ENCODE measurements at places on chromosomes 11 and 22. TPM values are rescaled to one million over a fixed set of nuclear protein-coding genes. Genes with fewer than 3 reads are reported as not detected.

DNA sequence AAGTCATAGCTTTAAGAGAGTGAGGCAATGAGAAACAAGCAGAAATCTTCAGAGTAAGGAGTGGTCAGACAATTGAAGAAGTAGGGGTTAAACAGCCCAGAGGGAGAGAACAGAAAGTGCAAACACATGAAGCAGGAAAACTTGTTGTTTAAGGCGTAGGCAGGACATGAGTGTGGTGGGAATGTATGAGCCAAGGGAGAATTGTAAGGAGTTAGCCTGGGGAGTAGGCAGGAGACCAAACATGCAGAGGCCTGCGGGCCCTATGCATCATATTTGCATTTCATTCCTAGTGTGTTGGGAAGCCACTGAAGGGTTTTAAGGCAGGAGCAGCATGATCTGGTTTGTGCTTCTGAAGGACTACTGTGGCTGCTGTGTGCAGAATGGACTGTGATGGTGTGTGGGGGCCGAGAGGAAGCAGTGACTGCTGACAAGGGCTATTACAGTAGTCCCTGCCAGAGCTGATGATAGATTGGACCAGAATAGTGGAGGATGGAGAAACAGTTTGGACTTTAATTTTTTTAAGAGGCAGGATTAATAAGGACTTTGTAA, 179.9 kb upstream of the C11orf87 start:
- H3K36me3 ChIP-seq, result no peaks in the 10 kb centered on the region
- H3K4me3 ChIP-seq, result no peak overlapping the region
- no peak for DNase-seq
- no peak overlapping the region for H3K27ac ChIP-seq
- H3K27me3 ChIP-seq, result no peaks in the 10 kb centered on the region
- H3K4me1 ChIP-seq, result no peaks in the 10 kb centered on the region

- peaks cover 74% of the 10 kb centered on the region for H3K4me1 ChIP-seq
- no peak for DNase-seq
- H3K4me3 ChIP-seq, result peak overlapping the region; percentile 63
- peak overlapping the region; percentile 90 for H3K27ac ChIP-seq
- H3K27me3 ChIP-seq, result no peaks in the 10 kb centered on the region
Observed at GRCh38 chr11:72951888-72952287, 137.7 kb downstream of the ATG16L2 start.

Gene PATE4
- total RNA-seq, result not detected

GRCh38 chr22:49959782-49960158, 802 bp upstream of the PIM3 start:
- H3K4me1 ChIP-seq, result peaks cover 33% of the 10 kb centered on the region
- no peaks in the 10 kb centered on the region for H3K27me3 ChIP-seq
- H3K36me3 ChIP-seq, result peaks cover 28% of the 10 kb centered on the region
- H3K4me3 ChIP-seq, result peak overlapping the region; percentile 79
- no peak for DNase-seq
- H3K27ac ChIP-seq, result peak overlapping the region; percentile 77

Gene SMIM35
- total RNA-seq, result 1.9 TPM

Gene RASD2
- not detected for total RNA-seq

DNA sequence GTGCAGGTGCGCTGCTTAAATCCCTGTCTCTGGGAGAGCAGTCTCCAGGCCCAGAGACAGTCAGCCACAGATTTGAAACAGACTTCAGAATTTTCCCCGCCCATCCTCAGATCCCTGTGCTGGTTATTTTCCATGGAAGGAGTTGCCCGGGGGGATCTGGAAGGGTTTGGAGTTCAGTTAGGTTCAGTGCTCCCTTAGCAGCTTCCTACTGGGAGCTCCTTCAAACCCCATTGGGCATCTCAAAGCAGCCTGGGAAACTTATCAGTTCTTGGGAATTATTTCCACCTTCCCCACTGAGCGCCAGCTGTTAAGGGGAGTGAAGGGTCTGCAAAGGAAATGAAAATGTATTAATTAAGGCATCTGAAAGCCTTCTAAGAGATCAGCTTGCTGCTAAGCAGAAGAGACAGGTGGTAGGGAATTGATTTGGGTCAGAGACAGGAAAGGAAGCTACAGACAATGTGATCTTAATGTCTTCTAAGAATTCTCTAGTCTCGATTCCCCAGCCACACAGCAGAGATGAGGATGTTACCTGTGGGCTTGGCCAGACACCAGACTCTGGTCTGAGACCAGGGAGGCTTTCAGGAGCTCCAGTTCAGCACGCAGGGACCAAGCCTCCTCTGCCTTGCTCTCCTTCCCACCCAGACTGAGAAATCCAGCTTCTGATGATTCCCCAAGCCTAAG, 106.2 kb upstream of the TBCEL start:
- no peak for DNase-seq
- no peaks in the 10 kb centered on the region for H3K4me1 ChIP-seq
- no peak overlapping the region for H3K27ac ChIP-seq

DNA sequence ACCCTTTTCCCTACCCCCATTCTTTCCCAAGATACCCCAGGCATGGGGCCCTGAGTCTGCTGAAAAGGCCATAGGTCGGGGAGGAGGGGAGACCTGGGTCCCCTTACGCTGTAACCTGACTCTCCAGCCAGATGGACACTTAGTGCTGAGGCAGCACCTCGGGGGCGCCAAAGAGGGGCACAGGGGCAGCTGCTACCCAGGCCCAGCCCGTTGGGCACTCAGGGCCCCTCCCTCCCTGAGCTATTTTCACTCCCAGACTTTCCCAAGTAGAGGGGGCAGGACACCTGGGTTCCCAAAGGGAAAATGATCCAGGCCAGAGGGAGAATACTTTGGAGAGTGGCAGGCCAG, 933 bp downstream of the ACTN3 start:
- no peak for DNase-seq
- no peak overlapping the region for H3K27ac ChIP-seq
- H3K4me3 ChIP-seq, result peak overlapping the region; percentile 15
- peaks cover 8% of the 10 kb centered on the region for H3K36me3 ChIP-seq
- H3K27me3 ChIP-seq, result no peaks in the 10 kb centered on the region
- H3K4me1 ChIP-seq, result peaks cover 30% of the 10 kb centered on the region

GRCh38 chr11:2688381-2689231, 11.2 kb downstream of the KCNQ1OT1 start:
- H3K27me3 ChIP-seq, result no peaks in the 10 kb centered on the region
- peaks cover 8% of the 10 kb centered on the region for H3K36me3 ChIP-seq
- DNase-seq, result no peak

DNA sequence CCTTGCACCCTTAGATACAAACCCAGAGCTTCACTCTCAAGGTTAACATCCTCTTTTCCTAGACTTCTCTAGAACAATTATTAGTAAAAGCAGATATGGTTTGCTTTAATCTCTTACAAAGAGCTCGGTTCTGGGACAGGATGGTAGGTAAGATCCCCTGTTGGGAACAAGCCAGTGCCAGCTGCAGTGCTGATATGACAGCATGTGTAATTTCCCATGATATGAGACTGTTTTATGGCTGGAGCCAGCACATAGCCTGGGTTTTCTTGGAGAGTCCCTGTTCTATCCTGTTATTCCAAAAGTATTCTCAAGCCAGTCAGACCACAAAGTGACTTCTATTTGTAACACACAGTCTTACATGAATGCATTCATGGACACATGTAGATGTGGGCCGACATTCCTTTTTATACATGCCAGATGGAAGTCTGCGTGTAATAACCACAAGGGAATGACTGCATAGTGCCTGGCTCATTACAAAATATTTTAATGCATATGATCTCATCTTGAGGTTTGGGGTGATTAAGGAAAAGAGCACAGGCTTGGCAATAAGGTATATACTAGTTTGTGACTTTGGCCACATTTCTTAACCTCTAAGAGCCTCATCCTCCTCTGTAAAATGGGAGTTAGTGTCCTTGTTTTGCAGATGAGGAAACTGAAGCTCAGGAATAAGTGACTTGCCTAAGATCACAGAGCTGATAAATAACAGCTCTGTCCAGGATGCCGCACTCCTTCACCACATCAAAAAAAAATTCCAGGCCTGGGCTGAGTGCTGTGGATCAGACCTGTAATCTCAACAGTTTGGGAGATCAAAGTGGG, 21.8 kb downstream of the CLMP start:
- H3K36me3 ChIP-seq, result no peaks in the 10 kb centered on the region
- H3K4me1 ChIP-seq, result no peaks in the 10 kb centered on the region
- no peak overlapping the region for H3K27ac ChIP-seq
- peaks cover 4% of the 10 kb centered on the region for H3K27me3 ChIP-seq
- no peak overlapping the region for H3K4me3 ChIP-seq

Gene OR10A2
- total RNA-seq, result not detected

GRCh38 chr11:46265764-46266163, 11.7 kb upstream of the CREB3L1 start:
- peaks cover 19% of the 10 kb centered on the region for H3K27me3 ChIP-seq
- H3K4me1 ChIP-seq, result no peaks in the 10 kb centered on the region
- H3K4me3 ChIP-seq, result no peak overlapping the region
- no peak for DNase-seq

DNA sequence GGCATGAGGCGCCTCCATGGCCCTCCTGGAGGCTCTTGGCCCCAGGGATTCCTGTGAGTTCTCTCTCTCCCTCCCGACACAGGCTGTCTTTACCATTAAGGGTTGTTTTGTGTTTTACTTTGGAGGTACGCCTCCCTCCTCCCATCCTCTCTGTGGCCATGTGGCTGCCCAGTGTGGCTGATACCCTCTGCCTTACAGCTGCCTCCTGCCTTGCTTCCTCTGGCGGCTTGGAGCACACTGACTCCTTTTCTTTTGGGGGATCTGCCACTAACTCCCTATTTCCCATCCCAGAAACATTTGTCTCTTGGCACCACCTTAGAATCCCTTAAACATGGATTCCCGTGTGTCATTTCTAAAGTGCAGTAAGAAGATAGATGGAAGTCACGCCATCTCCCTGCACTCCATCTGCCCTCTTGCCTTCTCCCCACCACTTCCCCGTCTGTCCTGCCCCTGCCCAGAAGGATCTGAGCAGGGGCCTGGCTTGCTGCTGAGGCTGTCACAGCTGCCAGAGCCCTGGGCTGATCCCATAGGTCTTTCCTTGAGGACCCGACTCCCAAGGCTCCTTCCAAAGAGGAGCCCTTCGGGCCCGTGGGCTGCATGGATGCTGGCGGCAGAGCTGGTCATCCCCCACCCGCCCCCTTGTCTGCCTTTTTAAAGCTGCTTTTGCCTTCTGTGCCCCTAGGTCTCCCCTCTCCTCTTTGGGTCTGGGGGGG, 15.1 kb upstream of the ACR start:
- H3K4me3 ChIP-seq, result no peak overlapping the region
- H3K27ac ChIP-seq, result no peak overlapping the region
- H3K36me3 ChIP-seq, result no peaks in the 10 kb centered on the region
- no peaks in the 10 kb centered on the region for H3K27me3 ChIP-seq
- H3K4me1 ChIP-seq, result peaks cover 7% of the 10 kb centered on the region

GRCh38 chr22:46281866-46282678, 14.3 kb downstream of the TTC38 start:
- H3K4me1 ChIP-seq, result peaks cover 30% of the 10 kb centered on the region
- H3K27me3 ChIP-seq, result no peaks in the 10 kb centered on the region
- no peak for DNase-seq
- H3K4me3 ChIP-seq, result no peak overlapping the region
- H3K36me3 ChIP-seq, result peaks cover 24% of the 10 kb centered on the region
